ENCODE measurements at places on chromosomes 2 and 18.

- no peak for DNase-seq
Observed at GRCh38 chr2:152432206-152432653, 97.3 kb downstream of the FMNL2 start.

- no peak for DNase-seq
Observed at GRCh38 chr18:58992301-58993231, 127.9 kb downstream of the ZNF532 start.

- no peak for DNase-seq
Observed at GRCh38 chr18:57970356-57971095, 73.5 kb upstream of the NEDD4L start.

GRCh38 chr2:15672961-15673918, 81.6 kb downstream of the DDX1 start:
- DNase-seq = no peak

GRCh38 chr2:10064932-10065772, 15.1 kb downstream of the CYS1 start:
- no peak for DNase-seq

DNA sequence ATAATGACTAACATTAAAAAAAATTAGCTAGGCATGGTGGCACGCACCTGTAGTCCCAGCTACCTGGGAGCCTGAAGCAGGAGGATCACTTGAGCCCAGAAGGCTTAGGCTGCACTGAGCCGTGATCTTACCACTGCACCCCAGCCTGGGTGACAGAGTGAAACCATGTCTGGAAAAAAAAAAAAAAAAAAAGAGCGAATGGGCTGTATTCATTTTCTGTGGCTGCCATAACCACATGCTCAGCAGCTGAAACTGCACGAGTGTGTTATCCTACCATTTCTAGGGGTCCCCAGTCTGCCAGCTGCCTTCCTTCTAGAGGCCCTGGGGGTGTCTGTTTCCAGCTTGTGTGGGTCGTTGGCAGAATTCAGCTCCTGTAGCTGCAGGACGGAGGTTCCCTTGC, 247.8 kb downstream of the EIPR1 start:
- DNase-seq = no peak
